ENCODE measurements at places on chromosomes 7 and 10.

- DNase-seq: peak; percentile 85
These were observed 3.7 kb upstream of the IL2RA start for GRCh38 chr10:6065835-6066234.

DNA sequence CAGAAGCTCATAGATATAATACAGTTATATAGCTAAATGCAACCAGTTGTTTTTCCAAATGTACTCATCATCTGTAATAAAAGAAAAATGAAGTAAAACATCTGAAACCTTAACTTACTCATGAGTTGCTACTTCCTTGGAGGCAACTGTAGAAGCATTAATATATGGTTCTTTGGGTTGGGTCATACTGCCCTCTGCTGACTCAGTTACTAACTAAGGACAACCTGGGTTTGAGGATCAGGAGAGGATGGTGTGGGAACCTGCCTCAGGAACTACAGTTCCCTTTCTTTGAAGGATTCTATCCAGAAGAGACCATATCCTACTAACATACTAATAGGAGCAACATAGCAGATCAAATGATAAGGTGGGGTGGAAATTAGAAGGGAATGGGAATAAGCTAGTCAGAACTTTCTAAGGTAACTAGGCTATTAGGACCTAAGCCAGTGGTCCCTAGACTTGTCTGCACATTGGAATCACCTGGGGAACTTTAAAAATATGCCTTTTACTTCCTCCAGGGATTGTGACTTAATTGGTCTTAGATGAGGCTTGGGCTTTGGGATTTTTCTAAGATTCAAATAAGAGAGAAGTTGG is 20.7 kb downstream of the COX15 start:
- peak; percentile 37 for DNase-seq

DNA sequence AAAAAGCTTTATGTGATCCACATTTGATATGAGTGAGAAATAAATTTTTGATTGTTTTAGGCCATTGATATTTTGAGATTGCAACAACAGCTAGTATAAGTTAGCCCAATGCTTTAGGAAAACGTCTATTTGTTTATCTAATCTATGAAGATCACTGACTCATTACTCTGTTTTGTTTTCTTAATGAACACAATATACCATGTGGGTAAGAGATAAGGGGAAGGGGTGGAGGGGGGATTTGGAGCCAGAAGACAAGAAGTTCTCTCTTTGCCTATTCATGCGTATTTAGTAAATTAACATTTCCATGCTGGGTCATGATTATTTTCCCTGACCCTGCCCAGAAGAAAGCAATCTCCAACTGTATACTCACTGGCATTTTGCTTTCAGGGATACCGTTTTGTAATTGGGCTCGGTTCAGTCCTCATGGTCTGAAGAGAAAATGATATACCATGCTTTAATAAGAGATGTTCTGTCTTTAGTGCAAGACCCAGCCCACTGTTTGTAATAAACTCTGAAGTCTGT is 359.5 kb upstream of the NPSR1 start:
- DNase-seq: no peak

DNA sequence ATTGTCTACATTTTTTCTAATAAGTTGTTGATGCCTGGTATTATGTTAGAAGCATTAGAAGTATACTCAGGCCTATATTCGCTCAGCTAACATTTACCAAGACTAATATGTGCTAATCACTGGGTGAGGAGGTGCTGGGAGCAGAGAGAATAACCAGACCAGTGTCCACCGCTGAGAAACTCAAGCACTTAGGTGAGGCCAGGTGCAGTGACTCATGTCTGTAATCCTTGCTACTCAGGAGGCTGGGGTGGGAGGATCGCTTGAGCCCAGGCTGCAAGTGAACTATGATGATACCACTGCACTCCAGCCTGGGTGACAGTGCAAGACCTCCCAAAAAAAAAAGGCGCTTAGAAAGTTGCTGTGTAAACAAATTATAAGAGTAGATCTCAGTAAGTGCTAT is 182.2 kb upstream of the AOAH start:
- no peak for DNase-seq

DNA sequence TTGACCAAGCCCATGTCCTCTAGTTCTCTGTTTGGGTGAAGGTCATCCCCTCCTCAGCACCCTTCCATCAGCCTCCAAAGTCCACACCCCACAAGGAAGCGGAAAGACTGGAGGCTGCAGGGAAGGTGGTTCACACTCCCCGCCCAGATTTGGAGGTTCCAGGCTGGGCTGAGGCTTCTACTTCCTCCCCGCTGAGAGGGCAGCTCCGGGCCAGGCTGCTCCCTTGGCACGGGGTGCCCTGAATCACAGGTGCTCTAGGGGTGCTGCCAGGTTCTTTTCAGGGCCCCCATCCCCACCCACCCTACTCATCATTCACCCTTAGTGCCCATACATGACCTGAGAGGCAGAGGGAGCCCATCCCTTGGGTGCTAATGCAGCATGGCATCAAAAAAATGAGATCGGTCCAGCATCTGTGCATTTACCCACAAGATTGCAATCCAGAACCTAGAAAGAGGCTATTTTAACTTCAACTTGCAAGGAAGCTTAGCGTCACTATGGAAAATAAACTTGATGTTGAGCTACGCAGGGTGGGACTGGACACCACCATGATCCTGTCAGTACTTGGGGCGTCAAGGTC is 47.3 kb upstream of the ZMIZ1 start:
- no peak for DNase-seq

- no peak for DNase-seq
These were observed 62.2 kb downstream of the DIP2C start for GRCh38 chr10:627032-627992.

DNA sequence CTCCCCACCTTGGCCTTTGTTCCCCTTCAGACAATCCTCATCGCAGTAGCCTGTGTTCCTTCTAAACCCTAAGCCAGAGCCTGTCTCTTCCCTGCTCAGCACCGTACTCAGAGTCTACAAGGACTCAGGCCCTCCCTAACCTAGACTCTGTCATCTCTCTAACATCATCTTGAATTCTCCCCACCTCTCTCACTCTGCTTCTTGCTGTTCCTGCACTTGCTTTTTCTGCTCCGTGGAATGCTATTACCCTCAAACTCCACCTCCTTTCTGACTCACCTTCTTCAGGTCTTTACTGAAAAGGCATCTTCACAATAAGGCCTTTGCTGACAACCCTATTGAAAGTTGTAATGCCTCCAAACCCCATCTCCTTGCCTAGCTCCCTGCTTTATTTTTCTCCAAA is 141.0 kb downstream of the DKK1 start:
- DNase-seq: no peak

DNA sequence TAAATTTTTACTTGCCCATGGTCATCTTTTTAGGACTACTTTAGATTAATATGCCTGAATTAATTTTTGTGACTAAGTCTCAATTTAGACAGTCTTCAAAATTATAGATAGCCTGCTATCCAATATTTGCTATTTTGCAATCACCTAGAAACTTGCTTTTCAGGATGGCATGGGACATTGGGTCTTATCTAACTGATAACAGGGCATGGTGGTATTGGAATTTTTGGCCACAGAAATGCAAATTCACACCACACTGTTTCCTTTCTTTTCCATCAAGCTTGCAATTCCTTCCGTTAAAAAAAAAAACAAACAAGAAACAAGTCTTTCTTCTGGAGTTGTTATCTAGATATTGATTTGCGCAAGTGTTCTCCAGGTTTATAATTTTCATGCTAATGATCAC is 8.8 kb downstream of the ARL5B start:
- DNase-seq: no peak

- peak; percentile 13 for DNase-seq
These were observed 43.2 kb downstream of the CCNY start for GRCh38 chr10:35379226-35380137.

DNA sequence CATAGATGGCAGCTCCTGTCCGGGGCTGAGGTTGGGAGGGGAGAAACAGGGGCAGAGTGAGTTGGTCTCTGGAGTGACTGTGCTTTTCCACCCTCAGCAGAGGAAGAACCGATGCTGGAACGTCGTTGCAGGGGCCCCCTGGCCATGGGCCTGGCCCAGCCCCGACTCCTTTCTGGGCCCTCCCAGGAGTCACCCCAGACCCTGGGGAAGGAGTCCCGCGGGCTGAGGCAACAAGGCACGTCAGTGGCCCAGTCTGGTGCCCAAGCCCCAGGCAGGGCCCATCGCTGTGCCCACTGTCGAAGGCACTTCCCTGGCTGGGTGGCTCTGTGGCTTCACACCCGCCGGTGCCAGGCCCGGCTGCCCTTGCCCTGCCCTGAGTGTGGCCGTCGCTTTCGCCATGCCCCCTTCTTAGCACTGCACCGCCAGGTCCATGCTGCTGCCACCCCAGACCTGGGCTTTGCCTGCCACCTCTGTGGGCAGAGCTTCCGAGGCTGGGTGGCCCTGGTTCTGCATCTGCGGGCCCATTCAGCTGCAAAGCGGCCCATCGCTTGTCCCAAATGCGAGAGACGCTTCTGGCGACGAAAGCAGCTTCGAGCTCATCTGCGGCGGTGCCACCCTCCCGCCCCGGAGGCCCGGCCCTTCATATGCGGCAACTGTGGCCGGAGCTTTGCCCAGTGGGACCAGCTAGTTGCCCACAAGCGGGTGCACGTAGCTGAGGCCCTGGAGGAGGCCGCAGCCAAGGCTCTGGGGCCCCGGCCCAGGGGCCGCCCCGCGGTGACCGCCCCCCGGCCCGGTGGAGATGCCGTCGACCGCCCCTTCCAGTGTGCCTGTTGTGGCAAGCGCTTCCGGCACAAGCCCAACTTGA is 2.7 kb downstream of the REPIN1 start:
- DNase-seq: no peak

GRCh38 chr10:62818426-62819011 is 2.4 kb upstream of the EGR2 start:
- DNase-seq: peak; percentile 37

- no peak for DNase-seq
These were observed 46.0 kb downstream of the ST7 start for GRCh38 chr7:116999311-116999710.

- no peak for DNase-seq
These were observed 119.8 kb downstream of the NKX6-2 start for GRCh38 chr10:132665946-132666704.

GRCh38 chr10:12707461-12708185 is 293.9 kb downstream of the CCDC3 start:
- DNase-seq: no peak

- DNase-seq: no peak
These were observed 1.2 kb downstream of the EN2 start for GRCh38 chr7:155458878-155459699.

DNA sequence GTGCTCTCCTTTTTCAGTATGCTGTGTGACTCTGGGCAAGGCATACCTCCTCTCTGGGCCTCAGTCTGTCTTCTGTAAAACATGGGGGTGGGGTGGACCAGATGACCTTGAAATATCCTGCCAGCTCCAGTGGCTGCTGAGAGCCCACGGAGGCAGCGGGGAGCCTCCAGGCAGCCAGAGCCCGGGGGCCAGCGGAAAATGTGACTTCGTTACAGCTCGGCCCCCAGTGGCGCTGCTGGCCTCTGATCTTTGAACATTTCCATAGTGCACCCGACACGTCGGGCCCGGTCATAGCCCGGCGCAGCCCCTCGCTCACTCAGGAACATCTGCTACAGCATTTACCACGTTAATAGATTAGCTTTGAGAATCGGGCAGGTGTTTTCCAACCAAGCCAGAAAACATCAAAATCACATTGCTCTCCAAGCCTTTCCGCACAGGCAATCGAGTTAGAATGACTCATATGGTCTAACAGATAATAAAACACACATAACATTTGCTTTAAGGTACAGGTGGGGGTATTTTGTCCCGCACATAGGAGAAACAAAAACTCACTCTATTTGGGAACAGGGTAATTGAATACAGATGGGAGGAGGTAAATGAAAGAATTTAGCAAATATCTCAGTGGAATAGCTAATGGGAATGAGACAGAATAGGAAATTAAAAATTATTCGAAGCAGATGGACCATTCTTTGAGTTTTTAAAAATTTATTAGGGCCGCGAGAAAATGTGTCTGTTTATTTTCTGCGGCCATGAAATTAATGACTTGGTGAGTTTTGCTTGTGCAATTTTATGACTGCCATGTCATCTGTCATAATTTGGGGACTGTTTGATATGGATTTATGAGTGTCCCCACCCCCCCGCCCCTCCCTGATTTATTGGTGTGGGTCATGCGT is 26.3 kb upstream of the COMTD1 start:
- no peak for DNase-seq

GRCh38 chr10:103457176-103457712 is 1.5 kb downstream of the CALHM1 start:
- DNase-seq: no peak

DNA sequence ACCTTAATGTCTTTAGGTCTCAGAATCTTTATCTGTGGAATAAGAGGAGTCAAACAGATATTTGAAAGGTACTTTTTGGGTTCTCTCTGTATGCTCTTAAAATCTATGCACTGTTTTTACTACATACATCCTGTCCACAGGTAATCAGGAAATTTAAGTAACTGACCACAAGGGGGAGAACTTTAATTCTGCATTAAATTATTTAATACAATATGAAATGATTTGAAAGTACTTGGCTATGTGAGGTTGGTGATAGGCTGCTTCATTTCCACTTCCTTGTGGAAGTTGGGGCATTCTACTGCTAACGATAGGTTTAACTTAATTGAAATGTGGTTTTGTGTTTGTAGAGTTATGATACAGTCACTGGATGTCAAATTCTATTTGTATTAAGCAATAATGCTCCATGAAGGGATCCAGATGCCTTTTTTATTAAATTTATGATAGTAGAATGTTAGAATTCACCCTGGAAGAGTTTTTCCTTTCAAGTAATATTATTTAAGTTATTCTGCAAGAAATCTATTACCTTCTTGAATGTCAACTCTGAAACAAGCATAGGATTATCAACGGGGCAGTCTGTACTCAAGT is 6.0 kb downstream of the TEX47 start:
- peak; percentile 4 for DNase-seq

- no peak for DNase-seq
These were observed 11.2 kb upstream of the EPHA1 start for GRCh38 chr7:143419880-143420279.

- no peak for DNase-seq
These were observed 216.3 kb downstream of the CHRM2 start for GRCh38 chr7:137084607-137085380.

DNA sequence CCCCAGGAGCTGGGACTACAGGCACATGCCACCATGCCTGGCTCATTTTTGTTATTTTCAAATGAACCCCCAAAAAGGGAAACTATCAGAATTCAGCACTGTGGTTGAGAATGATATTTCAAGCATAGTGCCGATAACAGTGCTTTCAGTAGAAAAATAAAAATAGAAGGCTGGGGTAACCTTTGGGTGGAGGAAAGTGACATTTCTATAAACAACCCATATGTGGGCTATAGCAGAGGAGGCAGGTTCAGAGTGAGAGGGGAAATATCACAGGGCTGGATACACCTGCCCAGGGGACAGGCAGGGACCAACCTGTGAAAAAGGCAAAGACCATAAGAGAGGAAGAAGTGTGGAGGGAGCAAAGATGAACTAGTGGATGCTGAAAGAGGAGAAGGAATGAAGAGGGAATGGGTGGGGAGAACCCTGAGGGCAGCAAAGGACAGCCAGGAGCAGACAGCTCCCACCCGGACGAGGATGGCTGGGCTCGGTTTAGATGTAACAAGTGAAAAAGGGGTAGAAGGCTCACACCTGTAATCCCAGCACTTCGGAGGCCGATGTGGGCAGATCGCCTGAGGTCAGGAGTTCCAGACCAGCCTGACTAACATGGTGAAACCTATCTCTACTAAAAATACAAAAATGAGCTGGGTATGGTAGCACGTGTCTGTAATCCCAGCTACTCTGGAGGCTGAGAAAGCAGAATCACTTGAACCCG is 56.5 kb downstream of the MAP3K8 start:
- no peak for DNase-seq
